ENCODE measurements at places on chromosomes 6 and 20. TPM values are rescaled to one million over a fixed set of nuclear protein-coding genes. Genes with fewer than 3 reads are reported as not detected.

- H3K27ac ChIP-seq = no peak overlapping the region
- DNase-seq = no peak
- no peaks in the 10 kb centered on the region for H3K4me1 ChIP-seq
- no peaks in the 10 kb centered on the region for H3K36me3 ChIP-seq
Measured at GRCh38 chr6:42184475-42184874, 10.3 kb downstream of the GUCA1B start.

- no peak overlapping the region for H3K4me3 ChIP-seq
- H3K36me3 ChIP-seq = no peaks in the 10 kb centered on the region
- H3K27me3 ChIP-seq = no peaks in the 10 kb centered on the region
- no peak overlapping the region for H3K27ac ChIP-seq
- DNase-seq = no peak
Measured at GRCh38 chr6:36757206-36757605, 59.6 kb downstream of the RAB44 start.

GRCh38 chr6:87692086-87692485 lies 9.9 kb downstream of the AKIRIN2 start:
- no peak for DNase-seq
- H3K4me3 ChIP-seq = no peak overlapping the region

- H3K36me3 ChIP-seq = no peaks in the 10 kb centered on the region
- no peak overlapping the region for H3K4me3 ChIP-seq
- no peak overlapping the region for H3K27ac ChIP-seq
- DNase-seq = no peak
Measured at GRCh38 chr6:112683106-112683505, 336.0 kb downstream of the RFPL4B start.

DNA sequence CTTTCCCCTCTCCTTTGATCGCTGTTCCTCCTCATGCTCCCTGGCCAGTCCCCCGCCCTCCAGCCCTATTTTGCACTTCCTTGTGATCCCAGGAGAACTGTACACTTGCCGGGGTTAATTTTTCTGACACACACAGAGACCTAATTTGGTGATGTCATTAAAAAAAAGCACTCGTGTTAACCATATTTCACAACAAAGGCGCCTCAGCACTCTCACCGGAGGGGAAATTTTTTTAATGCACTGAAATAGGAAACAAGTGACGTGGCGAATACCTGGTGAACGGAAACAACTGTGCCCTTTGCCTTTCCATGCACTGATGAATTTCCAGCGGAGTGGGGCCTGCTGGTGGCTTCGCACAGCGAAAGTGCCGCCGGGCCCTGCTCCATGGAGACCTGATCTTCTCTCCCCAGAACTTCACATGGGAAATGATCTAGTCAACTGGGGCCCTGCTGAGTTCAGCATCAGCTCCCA lies 53.9 kb upstream of the TAGAP start:
- DNase-seq = no peak
- no peaks in the 10 kb centered on the region for H3K36me3 ChIP-seq
- H3K27ac ChIP-seq = no peak overlapping the region
- H3K27me3 ChIP-seq = no peaks in the 10 kb centered on the region

Gene C6orf132
- total RNA-seq = 1.3 TPM

GRCh38 chr6:100203400-100203799 lies 209.4 kb upstream of the MCHR2 start:
- DNase-seq = no peak
- H3K36me3 ChIP-seq = no peaks in the 10 kb centered on the region
- H3K27me3 ChIP-seq = no peaks in the 10 kb centered on the region
- no peak overlapping the region for H3K27ac ChIP-seq
- no peaks in the 10 kb centered on the region for H3K4me1 ChIP-seq
- no peak overlapping the region for H3K4me3 ChIP-seq

Data from ascending aorta (tissue), 2 donors.